ENCODE measurements at places on chromosomes 5 and 9.

GRCh38 chr9:127417131-127418036 is 6.8 kb upstream of the ZNF79 start:
- DNase-seq = peak; percentile 76

GRCh38 chr9:117334101-117334500 is 80.8 kb downstream of the ASTN2 start:
- DNase-seq = no peak

GRCh38 chr5:122485226-122485625 is 173.2 kb downstream of the SNCAIP start:
- no peak for DNase-seq

GRCh38 chr5:141941779-141942178 is 16.2 kb downstream of the PCDH12 start:
- DNase-seq = no peak

- no peak for DNase-seq
These were observed 77.4 kb upstream of the ADAMTS16 start for GRCh38 chr5:5062525-5063302.

DNA sequence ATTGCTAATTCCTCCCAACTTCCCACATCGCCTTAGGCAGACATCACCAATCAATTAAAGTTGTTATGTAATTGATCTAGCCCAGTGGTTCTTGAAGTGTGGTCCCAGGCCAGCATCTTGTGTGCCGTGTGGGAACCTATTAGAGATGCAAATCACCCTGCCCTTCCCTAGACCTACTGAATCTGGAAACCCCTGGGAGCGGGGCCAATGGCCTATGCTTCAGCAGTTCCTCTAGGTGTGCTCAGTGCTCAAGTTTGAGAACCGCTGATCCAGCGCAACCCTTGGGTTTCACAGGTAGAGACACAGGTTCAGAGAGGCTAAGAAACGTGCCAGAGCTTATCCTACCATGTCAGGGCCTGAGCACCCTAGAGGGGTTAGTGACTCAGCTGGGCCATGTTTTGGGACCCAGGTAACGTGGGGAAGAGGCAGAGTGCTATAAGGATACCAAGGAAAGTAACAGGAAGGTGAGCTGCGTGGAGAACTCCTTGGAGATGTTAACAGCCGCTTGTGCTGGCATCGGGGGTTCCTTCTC is 4.4 kb downstream of the SLC34A1 start:
- DNase-seq = no peak

GRCh38 chr5:170010595-170010994 is 30.3 kb upstream of the INSYN2B start:
- no peak for DNase-seq

DNA sequence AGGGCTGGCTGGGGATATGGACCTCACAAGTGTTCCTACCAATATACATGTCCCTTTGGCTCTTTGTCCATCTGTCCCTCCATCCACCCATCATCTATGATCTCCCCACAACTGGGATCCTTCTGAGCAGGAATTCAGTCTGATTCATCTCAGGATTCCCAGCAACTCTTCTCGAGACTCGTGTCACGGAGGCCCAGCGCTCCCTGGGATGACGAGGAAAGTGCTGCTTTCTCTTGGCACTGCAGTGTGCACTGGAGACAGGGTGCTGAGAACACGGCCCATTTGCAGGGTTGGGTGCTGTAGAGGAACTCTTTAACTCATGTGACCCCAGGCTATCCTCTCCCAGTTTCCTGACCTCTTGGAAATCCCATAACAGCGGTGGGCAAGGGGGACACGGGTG is 72.9 kb downstream of the ANGPTL2 start:
- DNase-seq = no peak

Measured in GM04504 (cell line).